ENCODE measurements at places on chromosomes 7 and 10.

- peak; percentile 36 for DNase-seq
These were observed 28.5 kb downstream of the CHCHD3 start for GRCh38 chr7:133053321-133053891.

- no peak for DNase-seq
These were observed 421.9 kb downstream of the SORCS3 start for GRCh38 chr10:105062951-105063350.

- DNase-seq = no peak
These were observed 21.3 kb downstream of the TBC1D12 start for GRCh38 chr10:94423627-94424026.

- peak; percentile 21 for DNase-seq
These were observed 1.7 kb downstream of the NPTX2 start for GRCh38 chr7:98618786-98619185.

GRCh38 chr7:50264908-50265307 is 39.6 kb upstream of the IKZF1 start:
- DNase-seq = no peak
